ENCODE measurements at places on chromosomes 16 and 17. TPM values are rescaled to one million over a fixed set of nuclear protein-coding genes. Genes with fewer than 3 reads are reported as not detected.

TK1 gene
- polyA plus RNA-seq, result 5.9 TPM

DNA sequence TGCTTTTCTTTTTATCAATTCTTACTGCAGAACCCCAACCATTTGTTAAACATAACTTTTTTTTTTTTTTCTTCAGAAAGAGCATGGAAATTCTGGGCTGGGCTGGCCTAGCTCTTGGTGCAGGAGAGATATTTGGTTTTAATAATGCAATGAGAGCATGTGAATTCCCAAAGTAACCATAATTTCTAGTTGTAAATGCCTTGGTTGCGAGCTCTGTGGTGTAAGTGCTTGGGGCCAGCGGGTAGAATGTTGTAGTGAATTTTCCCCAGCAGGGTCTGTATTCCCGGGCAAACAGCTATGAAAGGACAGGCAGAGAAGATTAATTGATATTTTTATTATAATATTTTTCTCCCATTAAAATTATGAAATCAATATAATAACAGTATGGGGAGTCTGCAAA, 465.6 kb downstream of the HS3ST4 start:
- H3K4me1 ChIP-seq, result no peaks in the 10 kb centered on the region
- no peak overlapping the region for H3K4me3 ChIP-seq
- no peaks in the 10 kb centered on the region for H3K36me3 ChIP-seq
- no peaks in the 10 kb centered on the region for H3K27me3 ChIP-seq
- no peak for DNase-seq
- H3K27ac ChIP-seq, result no peak overlapping the region

GRCh38 chr16:67833415-67834241, 8.5 kb upstream of the THAP11 start:
- peak overlapping the region; percentile 87 for H3K4me3 ChIP-seq
- DNase-seq, result peak; percentile 96

- H3K27me3 ChIP-seq, result no peaks in the 10 kb centered on the region
- H3K27ac ChIP-seq, result no peak overlapping the region
- no peak overlapping the region for H3K4me3 ChIP-seq
- no peaks in the 10 kb centered on the region for H3K4me1 ChIP-seq
- no peak for DNase-seq
Observed at GRCh38 chr16:27472091-27473020, 70.4 kb downstream of the IL21R start.

GRCh38 chr16:14362774-14363371, 267.2 kb downstream of the PARN start:
- H3K4me1 ChIP-seq, result no peaks in the 10 kb centered on the region
- no peaks in the 10 kb centered on the region for H3K27me3 ChIP-seq
- H3K36me3 ChIP-seq, result no peaks in the 10 kb centered on the region
- no peak overlapping the region for H3K27ac ChIP-seq
- DNase-seq, result no peak

- no peaks in the 10 kb centered on the region for H3K27me3 ChIP-seq
- H3K27ac ChIP-seq, result no peak overlapping the region
- no peaks in the 10 kb centered on the region for H3K36me3 ChIP-seq
- no peak overlapping the region for H3K4me3 ChIP-seq
- H3K4me1 ChIP-seq, result no peaks in the 10 kb centered on the region
Observed at GRCh38 chr17:8837563-8838075, 29.9 kb downstream of the PIK3R6 start.

DNA sequence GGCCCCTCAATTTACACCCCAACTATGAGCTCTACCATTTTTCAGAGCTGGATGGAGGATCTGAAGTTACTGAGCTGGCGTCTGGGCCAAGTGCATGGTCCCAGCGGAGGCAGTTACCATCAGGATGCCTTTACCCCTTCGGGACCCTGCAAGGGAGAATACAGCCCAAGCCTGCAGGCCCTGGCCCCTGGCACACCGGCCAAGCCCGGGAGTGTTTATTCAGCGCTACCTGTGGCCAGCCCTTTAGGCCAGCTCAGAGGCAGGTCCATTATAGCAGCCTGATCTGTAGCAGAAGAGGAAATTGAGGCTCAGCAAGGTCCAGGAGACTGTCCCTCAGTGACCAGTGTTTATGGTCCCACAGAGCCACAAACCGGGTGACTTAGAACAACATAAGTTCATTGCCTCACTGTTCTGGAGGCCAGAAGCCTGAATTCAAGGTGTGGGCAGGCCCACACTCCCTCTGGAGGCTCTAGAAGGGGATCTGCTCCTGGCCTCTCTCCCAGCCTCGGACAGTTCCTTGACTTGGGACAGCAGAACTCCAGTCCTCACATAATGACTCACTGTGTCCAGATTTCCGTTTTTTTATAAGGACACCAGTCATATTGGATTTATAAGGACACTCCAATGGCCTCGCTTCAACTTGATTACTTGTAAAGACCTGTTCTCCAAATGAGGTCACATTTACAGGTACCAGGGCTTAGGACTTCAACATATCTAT, 8.8 kb downstream of the SEC14L5 start:
- no peak overlapping the region for H3K4me3 ChIP-seq
- no peak overlapping the region for H3K27ac ChIP-seq
- H3K4me1 ChIP-seq, result no peaks in the 10 kb centered on the region
- H3K36me3 ChIP-seq, result no peaks in the 10 kb centered on the region
- no peak for DNase-seq

GRCh38 chr16:70804153-70804733, 3.3 kb upstream of the VAC14 start:
- no peak overlapping the region for H3K27ac ChIP-seq
- DNase-seq, result no peak
- H3K27me3 ChIP-seq, result no peaks in the 10 kb centered on the region
- H3K36me3 ChIP-seq, result no peaks in the 10 kb centered on the region

GRCh38 chr16:79466111-79466510, 134.4 kb downstream of the MAF start:
- no peak overlapping the region for H3K27ac ChIP-seq
- H3K27me3 ChIP-seq, result no peaks in the 10 kb centered on the region
- H3K4me3 ChIP-seq, result no peak overlapping the region
- no peaks in the 10 kb centered on the region for H3K36me3 ChIP-seq

DNA sequence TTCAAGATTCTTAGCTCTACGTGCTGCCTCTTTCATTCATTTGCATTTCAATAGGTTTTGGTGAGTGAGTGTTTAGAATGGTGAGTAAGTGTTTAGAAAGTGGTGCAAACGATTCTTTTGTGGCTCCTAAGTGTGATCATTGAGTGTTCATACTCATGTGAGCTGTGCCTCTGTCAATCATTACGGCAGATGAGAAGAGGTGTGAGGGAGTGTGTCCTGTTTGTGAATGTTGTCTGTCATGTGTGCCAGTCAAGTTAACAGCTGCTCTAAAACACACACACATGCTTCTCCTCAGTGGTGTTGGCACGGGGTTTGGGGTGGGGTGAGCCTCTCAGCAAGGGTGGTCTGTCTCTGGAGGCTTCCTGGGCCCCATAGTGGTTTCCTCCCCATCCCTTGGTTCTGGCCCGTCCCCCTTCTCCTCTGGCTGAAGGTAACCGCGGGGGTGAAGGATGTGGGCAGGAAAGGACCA, 11.4 kb downstream of the MYL4 start:
- H3K27me3 ChIP-seq, result no peaks in the 10 kb centered on the region
- DNase-seq, result no peak
- H3K4me3 ChIP-seq, result no peak overlapping the region
- H3K27ac ChIP-seq, result no peak overlapping the region
- H3K4me1 ChIP-seq, result peaks cover 8% of the 10 kb centered on the region

CACNG3 gene
- not detected for polyA plus RNA-seq

DNA sequence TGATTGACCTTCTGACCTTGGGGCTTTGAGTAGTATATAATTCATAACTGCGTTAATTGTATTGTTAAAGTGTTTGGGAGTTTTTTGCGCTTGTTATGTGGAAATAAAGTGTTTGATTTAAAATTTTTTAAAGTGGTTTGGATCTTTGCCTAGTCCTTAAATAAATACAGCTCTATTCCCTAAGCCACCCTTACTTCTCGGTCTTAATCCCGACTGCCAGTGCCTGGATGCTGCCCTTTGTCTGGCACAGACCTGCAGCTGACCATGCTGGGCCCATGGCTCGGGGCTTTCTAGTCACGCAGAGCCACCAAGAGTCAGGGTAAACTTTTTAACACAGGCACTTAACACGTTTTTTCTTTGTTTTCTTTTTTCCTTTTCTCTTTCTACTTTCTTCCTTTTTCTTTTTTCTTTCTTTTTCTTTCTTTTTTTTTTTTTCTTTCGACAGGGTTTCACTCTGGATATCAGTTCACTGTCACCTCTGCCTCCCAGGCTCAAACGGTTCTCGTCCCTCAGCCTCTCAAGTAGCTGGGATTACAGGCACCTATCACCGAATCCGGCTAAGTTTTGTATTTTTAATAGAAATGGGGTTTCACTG, 19.6 kb upstream of the SLC5A11 start:
- no peak overlapping the region for H3K27ac ChIP-seq
- H3K27me3 ChIP-seq, result no peaks in the 10 kb centered on the region
- H3K4me3 ChIP-seq, result no peak overlapping the region
- DNase-seq, result no peak
- no peaks in the 10 kb centered on the region for H3K4me1 ChIP-seq

DNA sequence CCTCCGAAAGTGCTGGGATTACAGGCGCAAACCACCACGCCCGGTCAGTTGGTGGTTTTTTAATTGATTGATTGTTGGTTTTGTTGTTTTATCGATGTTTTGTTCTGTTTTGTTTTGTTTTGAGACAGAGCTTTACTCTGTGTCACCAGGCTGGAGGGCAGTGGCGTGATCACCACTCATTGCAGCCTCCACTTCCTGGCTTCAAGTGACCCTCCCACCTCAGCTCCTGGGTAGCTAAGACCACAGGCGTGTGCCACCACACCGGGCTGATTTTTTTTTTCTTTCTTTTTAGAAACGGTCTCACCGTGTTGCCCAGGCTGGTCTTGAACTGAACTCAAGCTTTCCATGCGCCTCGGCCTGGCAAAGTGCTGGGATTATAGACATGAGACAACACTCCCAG, 12.4 kb downstream of the FAM234A start:
- no peak overlapping the region for H3K4me3 ChIP-seq
- no peak overlapping the region for H3K27ac ChIP-seq
- DNase-seq, result no peak
- H3K4me1 ChIP-seq, result no peaks in the 10 kb centered on the region
- H3K27me3 ChIP-seq, result no peaks in the 10 kb centered on the region

DNA sequence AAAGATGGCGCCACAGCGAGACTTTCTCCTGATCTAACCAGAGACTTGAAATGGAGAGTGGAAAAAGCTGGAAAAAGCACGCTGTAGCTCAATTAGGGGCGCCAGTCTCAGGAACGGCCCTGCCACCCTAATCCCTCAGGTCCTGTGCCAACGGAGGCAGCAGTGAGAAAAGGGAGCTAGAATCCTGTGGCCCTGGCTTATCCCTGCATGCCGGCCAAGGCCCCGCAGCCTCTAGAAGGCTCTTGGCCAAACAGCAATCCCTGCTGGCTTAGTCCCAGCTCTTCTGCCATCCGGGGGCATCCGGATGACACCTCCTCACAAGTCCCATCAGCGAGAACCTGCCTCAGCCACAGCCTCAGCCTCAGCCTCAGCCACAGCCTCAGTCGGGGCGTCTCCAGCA, 69.8 kb downstream of the MRM3 start:
- H3K4me1 ChIP-seq, result no peaks in the 10 kb centered on the region
- H3K27me3 ChIP-seq, result no peaks in the 10 kb centered on the region
- H3K36me3 ChIP-seq, result no peaks in the 10 kb centered on the region
- DNase-seq, result no peak

SEPTIN12 gene
- not detected for polyA plus RNA-seq

CD7 gene
- polyA plus RNA-seq, result 1.4 TPM

DNA sequence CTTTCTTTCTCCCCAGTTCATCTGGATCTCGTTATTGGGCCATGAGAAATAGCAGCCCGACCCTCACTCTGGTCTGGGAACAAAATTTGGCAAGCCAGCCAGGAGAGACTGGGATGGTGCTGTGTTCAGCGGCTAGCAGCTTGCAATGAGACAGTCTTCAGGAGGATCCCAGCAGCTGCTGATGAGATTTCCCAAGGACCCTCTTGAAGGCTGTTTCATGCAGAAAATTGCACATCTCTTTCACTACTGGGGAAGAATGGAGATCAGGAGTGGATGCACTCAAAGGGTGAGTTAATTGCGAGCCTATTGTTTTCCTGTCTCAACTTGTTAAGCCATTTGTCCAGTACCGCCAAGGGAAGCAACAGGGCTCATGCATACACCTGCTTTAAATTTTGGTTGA, 5.5 kb upstream of the COIL start:
- no peak overlapping the region for H3K4me3 ChIP-seq
- no peaks in the 10 kb centered on the region for H3K36me3 ChIP-seq
- DNase-seq, result no peak
- H3K4me1 ChIP-seq, result no peaks in the 10 kb centered on the region

DNA sequence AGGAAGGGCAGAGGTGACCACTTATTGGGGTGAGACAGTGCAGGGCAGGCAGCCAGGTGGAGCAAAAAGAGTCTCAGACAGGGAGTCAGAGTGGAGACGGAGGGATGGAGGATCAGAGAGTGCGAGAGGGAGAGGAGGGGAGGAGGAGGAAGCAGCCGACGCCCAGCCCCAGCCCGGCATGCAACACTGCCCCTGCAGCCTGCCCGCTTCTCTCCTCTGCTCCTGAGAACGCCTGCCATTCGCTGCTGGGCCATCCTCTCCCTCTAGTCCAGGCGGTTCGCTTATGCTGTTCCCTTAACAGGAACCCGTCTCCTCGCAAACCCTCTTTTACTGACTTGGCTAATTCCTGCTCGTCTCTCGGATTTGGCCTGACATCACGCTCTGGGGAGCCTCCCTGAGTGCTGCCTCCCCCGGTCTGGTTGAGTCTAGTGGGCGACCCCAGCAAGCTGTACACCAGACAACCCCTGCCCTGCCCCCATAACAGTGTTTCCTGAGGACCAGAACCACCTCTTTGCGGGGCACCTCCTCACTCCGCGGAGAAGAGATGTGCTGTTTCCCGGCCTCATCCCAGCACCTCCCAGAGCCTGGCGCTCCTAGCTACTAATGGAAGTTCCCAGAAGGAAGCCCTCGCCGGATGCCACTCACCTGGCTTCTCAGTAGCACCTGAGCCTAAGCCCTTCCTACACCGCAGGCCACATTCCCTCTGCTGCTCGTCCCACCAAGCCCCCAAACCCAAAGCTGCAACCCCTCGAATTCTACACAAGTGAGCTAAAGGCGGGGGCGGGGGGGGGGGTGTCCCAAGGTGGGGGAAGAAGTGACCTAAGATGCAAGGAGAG, 61.2 kb upstream of the CCL1 start:
- no peak overlapping the region for H3K4me3 ChIP-seq
- no peak for DNase-seq
- H3K4me1 ChIP-seq, result no peaks in the 10 kb centered on the region
- no peak overlapping the region for H3K27ac ChIP-seq

DNA sequence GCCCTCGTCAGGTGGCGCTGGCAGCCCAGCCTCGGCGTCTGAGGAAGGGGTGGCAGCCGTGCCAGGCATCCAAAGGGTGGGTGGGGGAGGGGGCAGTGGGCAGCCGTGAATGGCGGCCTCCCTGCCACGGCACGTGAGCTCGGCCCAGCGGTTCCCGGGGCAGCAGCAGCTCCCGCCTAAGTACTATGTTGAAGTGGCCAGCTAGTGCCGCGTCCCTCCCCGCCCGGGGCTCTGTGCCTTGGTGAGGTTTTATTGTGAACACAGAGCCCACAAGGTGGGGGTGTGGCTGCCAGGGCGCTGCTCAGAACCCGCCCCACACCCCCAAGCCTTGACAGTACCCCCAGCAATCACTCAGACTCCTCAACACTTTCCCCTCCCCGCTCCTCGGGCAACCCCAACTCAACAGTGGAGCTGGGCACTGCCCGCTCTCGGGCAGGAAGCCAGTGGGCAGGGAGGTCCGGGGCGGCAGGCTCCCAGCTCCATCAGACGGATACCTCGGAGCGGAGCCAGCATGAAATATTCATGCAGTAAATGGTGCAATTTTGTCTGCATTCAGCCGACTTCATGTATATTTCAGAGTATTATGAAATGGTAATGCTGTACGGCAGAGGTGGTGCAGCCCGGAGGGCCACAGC, 80.4 kb downstream of the ENGASE start:
- no peak overlapping the region for H3K27ac ChIP-seq
- H3K27me3 ChIP-seq, result peaks cover 3% of the 10 kb centered on the region
- H3K4me1 ChIP-seq, result no peaks in the 10 kb centered on the region
- DNase-seq, result no peak
- H3K4me3 ChIP-seq, result no peak overlapping the region

SDR42E2 gene
- polyA plus RNA-seq, result 0.07 TPM

Measured in liver (tissue), 10 donors.